Tibial nerve (tissue), 4 donors: ENCODE measurements at places on chromosomes 11 and 22. TPM values are rescaled to one million over a fixed set of nuclear protein-coding genes. Genes with fewer than 3 reads are reported as not detected.

GRCh38 chr11:8092587-8093424 is 11.8 kb downstream of the TUB start:
- DNase-seq: peak; percentile 69
- H3K27ac ChIP-seq: no peak overlapping the region
- H3K4me1 ChIP-seq: no peaks in the 10 kb centered on the region
- no peaks in the 10 kb centered on the region for H3K36me3 ChIP-seq
- H3K4me3 ChIP-seq: no peak overlapping the region

- DNase-seq: no peak
- H3K27ac ChIP-seq: no peak overlapping the region
- H3K27me3 ChIP-seq: no peaks in the 10 kb centered on the region
Observed at GRCh38 chr11:40491341-40491740, 968.1 kb downstream of the LRRC4C start.

GRCh38 chr11:87437133-87437843 is 399.6 kb downstream of the TMEM135 start:
- H3K4me1 ChIP-seq: no peaks in the 10 kb centered on the region
- no peaks in the 10 kb centered on the region for H3K36me3 ChIP-seq
- no peak overlapping the region for H3K27ac ChIP-seq
- no peak for DNase-seq

DNA sequence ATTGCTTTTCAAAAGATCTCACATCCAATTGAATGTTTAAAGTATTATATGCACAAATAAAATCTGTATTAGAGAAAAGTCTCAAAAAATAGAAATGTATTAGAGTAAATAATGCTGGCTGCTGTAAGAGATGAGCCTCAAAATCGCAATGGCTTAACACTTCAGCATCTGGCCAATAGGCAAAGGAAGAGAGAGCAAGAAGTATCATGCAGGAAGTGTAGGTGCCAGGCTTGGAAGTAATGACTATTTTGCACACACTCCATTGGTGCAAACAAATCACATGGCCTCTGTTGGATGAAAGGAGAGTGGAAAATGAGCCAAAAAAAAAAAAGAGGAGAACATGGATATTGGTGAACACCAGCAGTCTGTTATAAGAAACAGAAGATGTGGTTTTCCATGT is 193.0 kb upstream of the E2F8 start:
- no peaks in the 10 kb centered on the region for H3K27me3 ChIP-seq
- no peaks in the 10 kb centered on the region for H3K4me1 ChIP-seq
- DNase-seq: no peak
- H3K36me3 ChIP-seq: no peaks in the 10 kb centered on the region
- H3K4me3 ChIP-seq: no peak overlapping the region
- H3K27ac ChIP-seq: no peak overlapping the region

GRCh38 chr11:128021349-128022006 is 565.9 kb downstream of the ETS1 start:
- H3K4me3 ChIP-seq: no peak overlapping the region
- no peak for DNase-seq
- no peak overlapping the region for H3K27ac ChIP-seq
- H3K27me3 ChIP-seq: no peaks in the 10 kb centered on the region

GRCh38 chr11:34775417-34775888 is 140.7 kb downstream of the APIP start:
- H3K27me3 ChIP-seq: no peaks in the 10 kb centered on the region
- no peaks in the 10 kb centered on the region for H3K4me1 ChIP-seq
- H3K4me3 ChIP-seq: no peak overlapping the region
- DNase-seq: no peak
- no peaks in the 10 kb centered on the region for H3K36me3 ChIP-seq

GRCh38 chr11:21350613-21351012 is 681.2 kb downstream of the NELL1 start:
- H3K27ac ChIP-seq: no peak overlapping the region
- no peaks in the 10 kb centered on the region for H3K36me3 ChIP-seq
- no peaks in the 10 kb centered on the region for H3K27me3 ChIP-seq
- no peak overlapping the region for H3K4me3 ChIP-seq
- no peaks in the 10 kb centered on the region for H3K4me1 ChIP-seq

The NXPE2 gene
- total RNA-seq: 1.4 TPM

The PNPLA5 gene
- total RNA-seq: not detected
